ENCODE measurements at places on chromosomes 6 and 20.

DNA sequence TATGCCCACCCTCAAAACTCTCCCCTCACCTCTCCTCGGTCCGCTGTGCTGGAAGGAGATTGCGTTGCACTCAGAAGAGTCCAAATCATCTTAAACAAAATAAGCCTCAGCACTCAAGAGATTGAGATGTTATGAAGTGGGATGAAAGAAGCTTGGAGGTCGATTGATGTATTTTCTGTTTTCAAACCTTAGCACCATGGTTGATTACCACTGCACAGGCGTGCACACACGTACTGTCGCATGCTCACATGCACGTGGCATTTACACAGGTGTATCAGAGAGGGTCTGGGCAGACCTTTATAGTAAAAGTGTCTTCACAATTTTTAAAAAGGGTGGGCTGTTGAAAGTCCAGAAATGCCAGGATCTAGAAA is 612 bp upstream of the AGPAT4 start:
- no peak for DNase-seq

- DNase-seq, result no peak
Observed at GRCh38 chr20:42775037-42775436, 414.7 kb downstream of the PTPRT start.

DNA sequence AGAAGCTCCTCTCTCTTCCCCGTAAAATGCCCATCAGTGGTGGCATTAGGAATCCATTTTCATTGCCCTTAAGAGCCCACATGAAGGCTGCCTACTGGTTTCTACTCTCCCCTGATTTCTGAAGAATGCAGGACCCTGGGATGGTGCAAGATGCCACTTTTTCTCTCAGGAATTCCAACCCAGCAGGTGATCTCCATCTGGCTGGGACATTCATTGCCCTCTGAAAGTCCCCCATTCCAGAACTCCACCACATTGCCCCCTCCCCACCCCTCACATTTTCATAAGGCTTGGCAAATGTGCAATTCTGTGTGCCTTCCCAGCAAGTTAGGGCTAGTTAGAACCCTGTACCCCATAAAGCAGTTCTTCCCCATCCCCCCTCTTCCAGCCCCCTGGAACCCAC is 88.0 kb downstream of the BANF2 start:
- no peak for DNase-seq

GRCh38 chr20:21562656-21563055 is 48.8 kb upstream of the NKX2-2 start:
- no peak for DNase-seq

- no peak for DNase-seq
Observed at GRCh38 chr6:143221698-143222097, 161.0 kb downstream of the AIG1 start.
